Cardiac muscle cell (in vitro differentiated cells and primary cell): ENCODE measurements at places on chromosomes 7 and 10.

- DNase-seq: no peak
These were observed 50.4 kb downstream of the RGS10 start for GRCh38 chr10:119491966-119492757.

DNA sequence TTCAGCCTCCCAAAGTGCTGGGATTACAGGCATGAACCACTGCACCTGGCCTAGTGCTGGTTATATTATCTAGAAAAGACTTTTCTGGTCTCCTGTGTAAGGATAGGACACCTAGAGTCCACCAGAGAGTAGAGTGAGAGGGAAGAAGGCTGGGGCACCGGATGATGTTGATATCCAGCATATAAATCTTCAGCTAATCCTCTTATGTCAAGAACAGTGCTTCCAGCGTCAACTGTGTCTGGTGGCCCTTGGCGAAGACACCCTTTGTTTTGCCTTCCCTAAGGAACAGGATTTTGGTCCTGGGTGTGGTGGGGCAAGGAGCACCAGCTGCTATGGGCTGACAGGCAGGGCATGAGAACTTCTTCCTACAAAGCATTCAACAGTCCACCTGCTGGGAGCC lies 16.3 kb upstream of the INMT start:
- DNase-seq: no peak

- DNase-seq: no peak
These were observed 8.8 kb downstream of the PARP12 start for GRCh38 chr7:140053812-140054539.

- no peak for DNase-seq
These were observed 382.8 kb downstream of the SDK1 start for GRCh38 chr7:3683546-3684539.

DNA sequence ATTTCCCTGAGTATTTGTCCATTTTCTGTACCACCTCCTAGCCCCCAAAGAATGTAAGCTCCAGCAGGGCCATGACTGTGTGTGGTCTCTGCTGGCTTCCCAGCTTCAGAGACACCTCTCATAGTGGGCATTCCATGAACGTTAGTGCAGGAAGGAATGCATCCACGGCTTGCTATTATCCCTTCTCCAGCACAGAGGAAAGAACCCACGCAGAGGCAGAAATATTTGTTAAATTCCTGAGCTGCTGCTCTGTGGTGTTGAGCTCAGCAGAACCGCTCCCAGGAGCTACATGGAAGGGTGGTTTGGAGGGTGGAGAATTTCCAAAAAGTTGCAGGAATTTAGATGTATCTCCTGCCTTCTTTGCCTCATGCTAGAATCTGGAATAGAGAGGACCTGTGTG lies 275.2 kb downstream of the POU6F2 start:
- DNase-seq: peak; percentile 3

- DNase-seq: no peak
These were observed 266.1 kb downstream of the GLI3 start for GRCh38 chr7:41970941-41971340.

GRCh38 chr10:117346574-117346973 lies 28.7 kb downstream of the PDZD8 start:
- DNase-seq: no peak

GRCh38 chr10:13873196-13873595 lies 286.4 kb downstream of the PRPF18 start:
- no peak for DNase-seq
